ENCODE measurements at places on chromosomes 16 and 17.
A peak's percentile ranks its signal among the peaks of the same experiment; 100 is the strongest.

DNA sequence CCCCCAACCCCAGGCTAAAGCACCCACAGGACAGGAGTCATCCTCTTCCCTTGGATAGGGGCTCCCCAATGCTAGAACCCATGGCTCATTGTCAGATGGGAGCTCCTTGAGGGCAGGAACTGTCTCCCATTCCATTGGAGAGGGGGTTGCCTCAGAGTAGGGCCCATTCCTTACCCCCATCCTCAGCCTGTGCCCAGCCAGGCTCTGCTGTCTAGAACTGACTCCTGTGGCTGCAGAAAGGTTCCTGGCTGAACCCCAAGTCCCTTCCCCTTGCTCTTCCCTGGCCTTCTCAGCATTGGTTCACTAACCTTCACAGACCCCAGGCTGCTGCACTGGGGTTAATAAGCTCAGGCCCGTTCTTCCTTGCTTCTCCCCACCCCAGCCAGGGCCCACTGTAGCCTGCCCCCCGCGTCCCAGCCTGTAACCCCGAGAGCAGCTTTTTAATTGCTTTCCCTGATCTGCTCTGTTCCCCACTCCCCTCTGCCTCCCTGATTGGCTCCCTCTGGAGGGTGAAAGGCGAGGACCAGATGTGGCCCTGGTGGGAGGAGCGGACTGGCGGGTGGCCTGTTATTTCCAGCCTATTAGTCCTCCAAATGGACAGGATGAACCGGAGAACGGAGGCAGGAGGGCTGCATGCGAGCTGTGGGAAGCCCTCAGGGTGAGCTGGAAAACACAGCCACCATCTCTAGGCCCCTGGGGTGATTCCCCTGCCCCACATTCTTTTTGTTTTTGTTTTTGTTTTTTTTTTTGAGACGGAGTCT, 6.0 kb upstream of the GFAP start:
- DNase-seq, result no peak

DNA sequence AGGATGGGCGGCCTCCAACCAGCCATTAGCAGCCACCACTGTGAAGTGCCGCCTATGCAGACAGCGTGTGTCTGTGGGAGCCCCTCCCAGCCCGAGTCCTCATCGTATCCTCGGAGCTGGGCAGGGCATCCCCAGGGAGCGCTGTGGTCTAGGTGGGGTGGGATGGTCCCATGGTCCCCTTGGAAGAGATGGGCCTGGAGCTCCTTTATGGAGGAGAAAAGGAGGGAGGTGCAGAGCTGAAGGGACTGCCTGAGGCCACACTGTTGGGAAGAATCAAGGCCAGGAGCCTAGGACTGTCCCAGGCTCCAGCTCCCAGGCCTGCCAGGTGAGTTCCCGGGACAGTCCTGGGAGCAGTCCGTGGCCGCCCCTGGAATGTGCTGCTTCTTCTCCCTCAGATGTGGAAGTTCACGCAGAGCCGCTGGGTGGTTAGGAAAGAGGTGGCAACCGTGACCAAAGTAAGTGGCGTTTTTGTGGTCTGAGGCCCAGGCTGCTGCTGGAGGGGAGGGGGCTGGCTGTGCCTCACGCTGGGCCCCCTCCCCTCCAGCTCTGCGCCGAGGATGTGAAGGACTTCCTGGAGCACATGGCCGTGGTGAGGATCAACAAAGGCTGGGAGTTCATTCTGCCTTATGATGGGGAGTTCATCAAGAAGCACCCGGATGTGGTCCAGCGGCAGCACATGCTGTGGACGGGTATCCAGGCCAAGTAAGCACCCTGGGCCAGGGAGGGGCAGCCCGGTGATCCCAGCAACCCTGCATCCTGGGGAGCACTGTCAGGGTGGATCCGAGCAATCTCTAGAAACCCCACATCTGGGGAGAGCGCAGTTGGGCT, 27.0 kb downstream of the POLR3E start:
- DNase-seq, result no peak

DNA sequence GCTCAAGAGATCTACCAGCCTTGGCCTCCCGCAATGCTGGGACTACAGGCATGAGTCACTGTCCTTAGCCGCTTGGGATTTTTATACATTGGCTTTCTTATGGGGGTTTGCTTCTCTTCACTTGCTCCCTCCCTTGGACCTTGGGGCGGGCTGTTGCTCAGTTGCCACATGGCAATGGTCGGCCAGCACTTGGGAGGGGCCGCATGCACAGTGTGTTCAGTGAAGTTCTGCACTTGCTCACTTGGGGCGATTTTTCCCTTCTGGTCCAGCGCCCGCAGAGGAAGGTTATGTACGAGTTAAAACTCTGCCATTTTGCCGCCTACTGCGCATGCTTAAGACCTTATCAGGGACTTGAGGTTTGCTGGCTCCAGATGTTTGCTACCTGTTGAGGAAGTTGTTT, 1367.6 kb upstream of the CDH8 start:
- DNase-seq, result no peak

- DNase-seq, result no peak
Measured at GRCh38 chr17:64632606-64633005, 29.5 kb downstream of the SMURF2 start.

- DNase-seq, result no peak
Measured at GRCh38 chr17:40122999-40123810, 1.4 kb downstream of the MSL1 start.

- no peak for DNase-seq
Measured at GRCh38 chr17:81221371-81221841, 1.4 kb downstream of the CEP131 start.

DNA sequence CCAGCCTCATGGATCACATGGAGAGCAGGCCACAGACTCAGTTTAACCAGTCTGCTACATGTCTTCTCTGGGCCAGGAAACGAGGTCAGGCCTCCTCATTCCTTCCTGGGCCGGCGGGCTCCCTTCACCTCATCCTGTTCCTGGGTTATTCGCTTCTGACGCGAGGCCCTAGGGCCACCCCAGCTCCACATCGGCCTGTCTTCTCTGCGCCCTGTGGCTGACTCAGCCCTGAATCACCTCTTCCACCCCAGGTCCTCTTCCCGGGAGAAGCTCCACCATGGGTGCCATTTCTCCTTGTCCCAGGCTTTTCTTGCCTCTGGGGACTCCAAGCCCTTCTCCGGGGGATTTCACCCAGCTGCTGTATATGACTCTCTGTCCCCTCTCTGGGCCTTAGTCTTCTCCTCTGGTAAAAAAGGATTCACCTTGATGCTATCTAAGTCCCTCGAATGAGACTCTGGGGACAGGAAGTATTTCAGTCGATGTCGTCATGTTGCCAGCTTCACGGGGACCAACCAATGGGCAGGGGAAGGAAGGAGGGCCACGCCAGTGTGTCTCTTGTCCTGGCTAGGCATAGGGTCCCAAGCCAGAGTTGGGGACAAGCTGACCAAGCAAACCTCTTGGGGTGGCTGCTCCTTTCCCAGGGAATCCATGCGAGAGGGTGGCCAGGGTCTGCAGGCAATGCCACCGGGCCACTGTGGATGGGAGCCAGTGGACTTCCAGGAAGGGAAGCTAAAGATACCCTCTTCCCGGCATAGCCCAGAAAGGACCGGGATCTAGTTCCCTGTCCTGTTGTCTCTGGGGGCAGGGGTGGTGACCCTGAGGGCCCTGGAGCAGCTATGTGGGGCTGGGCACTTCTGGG, 58.7 kb downstream of the SOCS3 start:
- no peak for DNase-seq

DNA sequence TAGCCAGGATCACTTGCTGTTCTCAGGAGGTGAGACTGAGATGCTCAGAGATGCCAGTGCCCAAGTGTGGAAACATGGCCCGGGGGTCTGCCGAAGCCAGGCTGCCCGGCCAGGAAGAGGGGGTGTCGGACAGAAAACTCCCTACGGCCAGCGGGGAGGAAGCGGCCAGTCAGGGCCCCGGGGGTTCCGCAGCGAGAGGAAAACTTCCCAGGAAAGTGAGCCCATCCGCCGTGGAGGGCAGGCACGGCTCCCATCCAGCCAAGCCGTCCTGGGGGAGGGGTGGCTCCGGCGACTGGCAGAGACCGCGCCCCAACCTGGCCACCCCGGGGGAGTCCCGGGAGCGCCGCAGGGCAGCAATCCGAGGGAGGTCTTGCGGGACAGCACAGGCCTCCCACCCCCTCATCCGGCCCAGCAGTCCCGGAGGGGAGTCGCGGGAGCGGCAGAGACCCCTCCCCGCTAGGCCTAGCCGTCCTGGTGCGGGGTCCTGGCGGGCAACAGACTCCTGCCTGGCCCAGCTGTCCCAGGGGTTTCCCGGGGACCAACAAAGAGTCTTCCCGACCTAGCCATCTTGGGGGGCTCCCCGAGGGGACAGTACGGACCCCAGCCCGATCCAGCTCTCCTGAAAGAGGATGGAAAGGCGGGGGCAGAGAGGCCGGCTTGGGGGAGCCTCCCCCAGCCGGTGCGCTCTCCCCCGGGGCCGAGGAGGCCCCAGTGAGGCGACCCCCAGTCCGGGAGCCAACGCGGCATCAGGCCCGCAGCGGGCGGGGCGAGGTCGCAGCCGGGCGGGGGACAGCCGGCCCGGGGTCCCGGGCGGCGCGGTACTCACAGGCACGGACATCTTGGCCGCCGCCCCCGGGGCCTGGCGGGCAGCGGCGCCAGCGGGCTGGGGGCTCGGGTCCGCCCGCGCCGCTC, 13.8 kb upstream of the BCAR1 start:
- no peak for DNase-seq

DNA sequence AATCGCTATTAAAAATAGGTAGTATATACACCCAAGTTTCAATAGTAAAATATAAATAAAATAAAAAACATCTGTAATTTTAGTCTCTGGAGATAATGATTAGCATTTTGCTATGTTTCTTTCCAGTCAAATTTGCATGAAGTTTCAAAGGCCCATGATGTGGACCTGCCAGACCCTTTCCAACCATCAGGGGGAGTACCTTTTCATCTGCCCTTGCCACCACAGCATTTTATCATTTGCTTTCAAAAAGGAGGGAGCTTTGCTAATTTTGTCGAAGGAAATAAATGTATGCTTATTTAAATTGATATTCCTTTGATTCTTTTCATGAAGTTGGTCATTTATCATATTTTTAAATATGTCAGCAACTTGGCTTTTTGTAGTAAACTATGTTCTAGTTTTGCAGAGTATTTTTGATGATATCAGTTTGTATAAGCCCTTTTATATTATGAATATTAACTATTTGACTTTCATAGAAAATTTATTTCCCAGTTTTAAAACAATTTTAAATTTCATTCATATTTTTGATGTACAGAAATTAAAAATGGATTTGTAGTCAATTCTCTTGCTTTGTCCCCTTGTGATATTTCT, 115.2 kb upstream of the NETO2 start:
- no peak for DNase-seq

GRCh38 chr16:19712418-19713058, 5.5 kb downstream of the KNOP1 start:
- DNase-seq, result no peak

GRCh38 chr16:85350973-85351372, 238.7 kb upstream of the CIBAR2 start:
- no peak for DNase-seq

GRCh38 chr17:27622986-27623385, 8.0 kb upstream of the LGALS9 start:
- no peak for DNase-seq

DNA sequence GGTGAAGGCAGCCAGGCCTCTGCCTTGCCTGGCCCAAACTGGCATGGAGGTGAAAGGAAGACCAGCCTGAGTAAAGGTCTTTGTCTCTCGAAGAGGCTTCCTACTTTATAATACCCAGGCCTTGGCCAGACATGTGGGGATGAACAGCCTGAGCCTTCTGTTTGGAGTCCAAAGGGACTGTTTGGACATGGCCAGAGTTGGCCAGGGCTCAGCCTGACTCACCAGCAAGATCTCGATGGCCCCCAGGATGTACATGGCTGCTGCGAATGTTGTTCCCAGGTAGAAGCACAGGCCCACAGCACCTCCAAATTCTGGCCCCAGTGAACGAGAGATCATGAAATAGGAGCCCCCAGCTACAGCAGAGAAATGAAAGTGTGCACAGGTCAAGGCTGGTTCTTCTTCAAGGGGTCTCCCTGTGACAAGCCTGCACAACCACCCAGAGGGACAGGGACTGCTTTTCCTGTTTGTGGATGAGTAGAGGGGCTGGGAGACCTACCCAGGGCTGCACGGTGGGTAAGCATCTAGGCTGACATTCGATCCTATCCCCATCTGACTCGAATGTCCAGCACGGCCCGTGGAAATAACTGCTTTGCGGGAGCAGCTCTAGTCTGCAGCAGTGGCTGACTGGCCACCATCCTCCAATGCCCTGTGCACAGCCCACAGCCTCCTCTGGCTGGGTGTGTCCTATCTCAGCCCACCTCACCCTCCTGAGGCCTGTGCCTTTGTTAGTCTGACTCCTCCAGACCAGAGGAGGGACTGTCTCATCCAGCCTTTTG, 10.7 kb upstream of the LCAT start:
- no peak for DNase-seq

- DNase-seq, result no peak
Measured at GRCh38 chr17:13500947-13501346, 100.8 kb downstream of the HS3ST3A1 start.

- DNase-seq, result no peak
Measured at GRCh38 chr17:17059301-17059890, 17.1 kb downstream of the MPRIP start.

DNA sequence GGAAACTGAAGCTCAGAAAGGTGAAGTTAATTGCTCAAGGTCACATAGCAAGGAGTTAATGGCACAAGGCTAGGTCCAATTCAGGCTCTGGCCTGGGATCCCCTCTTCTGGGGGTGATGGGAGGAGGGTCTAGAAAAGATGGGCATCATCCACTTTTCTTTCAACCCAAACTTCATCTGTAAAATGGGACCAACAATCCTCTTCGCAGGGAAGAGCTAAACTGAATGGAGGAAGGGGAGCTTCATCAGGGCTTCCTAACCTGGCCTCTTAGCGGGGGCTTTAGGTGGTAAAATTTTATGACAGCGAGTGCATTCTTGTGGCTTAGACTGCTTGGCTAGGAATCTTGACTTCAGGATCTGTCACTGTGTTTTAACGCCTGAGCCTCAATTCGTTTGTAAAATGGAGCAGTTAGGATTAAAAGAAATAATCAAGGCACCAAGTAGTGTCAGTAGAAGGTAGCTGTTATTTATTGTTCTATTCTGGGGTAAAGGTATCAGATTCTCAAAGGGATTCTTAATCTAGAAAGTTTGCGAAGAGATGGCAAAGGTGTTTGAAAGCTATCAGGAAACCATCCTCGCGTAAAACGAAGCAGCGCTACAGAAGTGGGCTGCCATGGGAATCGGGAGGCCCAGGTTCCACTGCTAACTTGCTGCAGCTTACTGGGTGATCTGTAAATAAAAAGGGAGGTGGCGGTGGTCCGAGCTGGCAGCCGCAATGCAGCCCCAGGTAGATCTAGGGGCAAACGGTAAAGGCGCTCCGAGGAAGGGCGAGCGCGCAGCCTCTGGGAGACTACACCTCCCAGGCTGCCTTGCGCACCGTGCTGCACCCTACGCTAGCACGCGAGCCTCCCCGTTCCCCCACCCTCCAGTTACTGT, 1.5 kb upstream of the SRCAP start:
- peak; percentile 87 for DNase-seq

- no peak for DNase-seq
Measured at GRCh38 chr16:69057400-69058378, 47.8 kb upstream of the HAS3 start.

- no peak for DNase-seq
Measured at GRCh38 chr17:58527306-58527705, 12.9 kb upstream of the MTMR4 start.

Data from iPS DF 19.7 (cell line).